ENCODE measurements at places on chromosomes 2 and 18.

DNA sequence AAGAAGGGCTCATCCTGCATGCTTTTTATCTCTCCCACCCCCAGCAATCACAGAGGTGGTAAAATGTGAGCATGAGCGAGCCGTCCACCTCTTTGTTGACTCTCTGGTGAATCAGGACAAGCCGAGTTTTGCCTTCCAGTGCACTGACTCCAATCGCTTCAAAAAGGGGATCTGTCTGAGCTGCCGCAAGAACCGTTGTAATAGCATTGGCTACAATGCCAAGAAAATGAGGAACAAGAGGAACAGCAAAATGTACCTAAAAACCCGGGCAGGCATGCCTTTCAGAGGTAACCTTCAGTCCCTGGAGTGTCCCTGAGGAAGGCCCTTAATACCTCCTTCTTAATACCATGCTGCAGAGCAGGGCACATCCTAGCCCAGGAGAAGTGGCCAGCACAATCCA is 19.5 kb downstream of the LIPG start:
- no peak for DNase-seq

- peak; percentile 89 for DNase-seq
Measured at GRCh38 chr2:203327901-203328759, at the start of gene ABI2. Gene ABI2, plus strand, starts transcription at chr2:203328394. Its CDS starts 121 bp downstream, at chr2:203328515.

DNA sequence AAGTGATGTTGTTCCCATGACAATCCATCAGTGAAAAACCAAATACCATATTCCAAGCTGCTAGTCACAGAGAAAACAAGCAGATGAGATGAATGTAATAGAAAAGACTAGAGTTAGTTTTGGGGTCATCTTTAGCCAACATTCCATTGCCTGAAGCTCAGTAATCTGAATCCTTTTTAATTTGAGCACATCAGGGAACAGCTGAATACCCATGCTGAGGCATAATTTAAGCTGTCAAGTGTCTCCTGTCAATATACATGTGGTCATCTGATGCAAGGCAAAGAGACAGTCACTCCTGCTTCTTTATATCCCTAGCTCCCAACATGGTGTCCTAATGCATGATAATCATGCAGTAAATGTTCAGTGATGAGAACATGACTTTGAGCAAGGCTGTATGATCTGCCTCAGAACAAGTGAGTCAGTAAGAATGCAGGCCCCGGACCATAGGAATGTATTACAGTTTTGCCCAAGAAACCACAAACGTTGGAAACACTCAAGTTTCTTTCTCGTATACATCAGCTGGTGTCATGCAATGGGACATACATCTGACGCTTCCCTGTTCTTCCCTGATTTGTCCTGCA is 48.0 kb downstream of the CDK15 start:
- DNase-seq = peak; percentile 99

GRCh38 chr2:127067620-127068350 is 39.2 kb downstream of the BIN1 start:
- peak; percentile 58 for DNase-seq

- DNase-seq = no peak
Measured at GRCh38 chr2:6113786-6114185, 421.6 kb downstream of the SOX11 start.

Measured in fibroblast of skin of scalp (primary cell).